NCI-H1092 (cell line): ENCODE measurements at places on chromosomes 11 and 22.

DNA sequence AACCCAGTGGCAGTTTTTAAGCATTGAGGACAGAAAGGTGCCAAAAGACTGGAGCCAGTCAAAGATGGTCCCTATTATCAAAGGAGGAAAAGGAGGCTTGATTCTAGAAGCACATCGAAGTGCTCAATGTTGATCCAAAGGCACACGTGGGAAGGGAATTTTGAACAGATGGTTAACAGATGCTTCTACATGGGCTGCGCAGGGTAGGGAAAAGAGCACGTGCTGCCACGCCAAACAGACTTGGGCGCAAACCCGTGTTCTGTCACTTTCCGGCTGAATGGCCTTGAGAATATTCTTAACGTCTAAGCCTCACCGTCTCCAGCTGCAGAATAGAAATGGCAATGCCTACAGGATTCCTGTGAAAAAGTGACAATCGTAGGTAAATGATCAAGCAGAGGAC, 217.9 kb upstream of the MTNR1B start:
- no peak for DNase-seq

DNA sequence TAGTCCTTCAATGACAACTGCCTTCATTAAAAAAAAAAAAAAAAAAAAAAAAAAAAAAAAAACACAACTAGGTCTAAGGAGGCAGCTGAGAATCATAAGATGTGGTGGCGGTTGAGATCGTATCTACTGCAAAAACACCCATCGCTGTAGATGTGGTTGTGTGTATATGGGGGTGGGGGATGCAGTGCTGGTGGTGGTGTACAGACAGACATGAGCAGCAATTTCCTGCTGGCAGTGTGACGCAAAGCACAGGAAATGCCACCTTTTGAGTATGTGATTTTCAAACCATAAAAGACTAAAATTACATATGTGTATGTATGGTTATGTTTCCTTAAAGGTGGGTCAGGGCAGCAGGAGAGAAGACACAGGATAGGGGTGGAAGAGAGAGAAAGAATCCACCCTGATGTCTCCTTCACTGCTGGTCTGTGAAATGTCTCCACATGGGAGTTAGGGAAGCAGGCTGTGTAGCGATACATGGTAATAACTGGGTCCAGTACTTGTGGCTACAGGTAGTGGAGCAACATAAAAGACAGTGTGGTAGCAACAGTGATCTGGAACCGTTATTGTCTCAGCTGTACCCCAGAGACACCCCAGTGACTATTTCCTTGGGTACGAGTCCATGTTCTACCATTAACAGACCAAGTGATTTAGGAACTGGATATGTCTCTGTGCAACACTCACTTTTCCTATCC, 57.9 kb downstream of the SYTL2 start:
- DNase-seq: no peak

- DNase-seq: no peak
These were observed 34.9 kb downstream of the UBASH3B start for GRCh38 chr11:122690384-122690783.

DNA sequence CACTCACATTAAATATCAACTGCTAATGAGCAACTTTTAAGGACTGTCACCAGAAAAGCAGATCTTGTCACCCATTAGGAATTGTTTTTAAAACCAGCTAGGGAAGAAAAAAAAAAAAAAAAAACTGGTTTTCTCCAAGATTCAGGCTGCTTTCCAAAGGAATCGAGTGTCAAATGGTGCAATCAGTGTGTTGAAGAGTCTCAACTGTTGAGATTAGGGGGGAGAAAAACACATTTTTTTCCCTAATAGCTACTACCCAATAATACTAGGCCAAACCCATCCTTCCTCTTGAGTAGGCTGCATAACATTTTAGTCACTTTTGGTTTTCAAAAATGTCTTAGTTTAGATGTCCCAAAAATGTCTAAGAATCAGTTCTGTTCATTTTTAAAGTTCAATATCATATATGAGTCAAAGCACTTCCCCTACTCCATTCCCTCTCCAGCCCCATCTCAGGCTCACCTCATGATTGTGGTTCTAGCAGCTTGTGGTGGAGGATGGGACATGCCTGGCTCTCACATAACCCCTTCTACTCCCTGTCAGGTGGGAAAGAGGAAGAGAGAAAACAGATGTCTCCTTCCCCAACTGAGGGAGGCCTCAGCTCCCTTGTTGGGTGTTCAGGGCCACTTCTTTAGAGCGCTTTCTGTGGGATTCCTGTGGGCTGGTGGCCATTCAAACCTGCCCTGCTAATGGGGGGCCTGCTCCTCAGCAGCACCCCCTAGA, 193.6 kb downstream of the CWF19L2 start:
- DNase-seq: no peak

DNA sequence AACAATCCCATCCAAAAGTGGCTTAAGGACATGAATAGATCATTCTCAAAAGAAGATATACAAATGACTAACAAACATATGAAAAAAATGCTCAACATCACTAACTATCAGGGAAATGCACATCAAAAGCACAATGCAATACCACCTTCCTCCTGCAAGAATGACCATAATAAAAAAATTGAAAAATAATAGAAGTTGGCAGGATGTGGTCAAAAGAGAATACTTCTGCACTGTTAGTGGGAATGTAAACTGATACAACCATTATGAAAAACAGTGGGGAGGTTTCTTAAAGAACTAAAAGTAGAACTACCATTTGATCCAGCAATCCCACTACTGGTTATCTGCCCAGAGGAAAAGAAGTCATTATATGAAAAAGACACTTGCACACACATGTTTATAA, 77.7 kb upstream of the SC5D start:
- no peak for DNase-seq

DNA sequence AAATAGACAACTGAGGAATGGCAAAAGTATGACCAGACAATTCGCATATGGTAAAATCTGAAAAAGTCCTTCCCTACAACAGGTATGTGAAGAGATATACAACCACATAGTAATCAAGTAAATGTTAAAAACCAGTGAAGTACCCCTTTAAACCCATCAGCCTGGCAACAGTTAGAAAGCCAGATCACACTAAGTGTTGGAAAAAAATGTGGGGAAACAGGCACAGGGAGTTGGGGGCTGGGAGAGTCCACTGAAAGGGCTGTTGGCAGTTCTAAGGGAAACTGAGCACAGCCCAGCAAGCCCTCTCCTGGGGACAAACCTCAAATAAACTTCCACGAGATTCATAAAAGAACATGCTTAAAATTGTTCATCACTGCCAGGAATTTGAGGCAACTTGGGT, 242.1 kb downstream of the BUD13 start:
- DNase-seq: no peak

DNA sequence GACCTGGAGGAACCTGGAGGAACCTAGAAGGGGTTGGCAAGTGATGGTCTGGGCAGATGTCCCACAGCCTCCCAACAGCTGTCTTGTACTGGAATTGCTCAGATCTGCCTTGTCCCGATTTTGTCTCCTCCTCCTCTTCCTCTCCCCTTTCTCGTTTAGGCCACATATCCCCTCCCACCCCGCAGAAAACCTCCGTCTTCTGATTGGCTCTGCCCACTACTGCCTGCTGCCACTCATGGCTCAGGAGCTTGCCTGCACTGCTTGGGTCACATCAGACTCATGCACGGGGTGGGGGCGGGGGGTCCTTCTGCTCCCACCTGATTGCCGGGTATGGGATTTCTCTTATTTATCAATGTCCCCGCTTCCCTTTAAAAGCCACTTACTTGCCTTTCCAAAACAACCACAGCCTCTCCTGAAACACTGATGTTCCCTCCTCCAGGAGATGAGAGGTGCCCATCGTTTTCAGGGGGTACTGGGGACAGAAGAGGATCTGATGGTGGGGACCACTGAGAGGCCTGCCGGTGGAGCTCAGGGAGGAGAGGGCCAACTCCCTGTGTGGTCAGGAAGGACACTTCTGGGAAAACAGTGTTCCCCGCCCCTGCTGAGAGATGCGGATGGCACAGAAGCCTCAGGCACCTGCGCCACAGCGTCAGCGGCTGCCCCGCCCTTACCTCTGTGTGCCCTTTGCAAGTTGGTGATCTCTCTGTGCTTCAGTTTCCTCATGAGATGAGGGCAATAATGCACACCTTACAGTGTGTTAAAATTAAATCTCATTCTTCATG, 14.7 kb downstream of the TOM1 start:
- no peak for DNase-seq

DNA sequence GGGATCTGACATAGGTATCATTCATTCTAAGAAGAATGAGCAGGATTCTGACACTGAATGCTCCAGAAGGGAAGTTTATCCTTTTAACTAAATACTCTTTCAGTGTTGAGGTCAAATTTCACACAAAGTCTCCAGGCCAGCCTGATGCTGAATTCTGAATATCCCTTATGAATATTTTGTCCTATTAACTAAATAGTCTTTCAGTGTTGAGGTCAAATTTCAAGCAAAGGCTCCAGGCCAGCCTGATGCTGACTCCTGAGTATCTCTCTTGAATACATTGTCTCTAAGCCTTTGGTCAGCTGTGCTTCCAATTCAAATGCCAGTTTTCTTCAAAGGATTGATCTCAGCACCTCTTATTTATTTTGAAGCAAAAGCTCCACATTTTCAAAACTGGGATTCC, 676.8 kb downstream of the NTM start:
- no peak for DNase-seq

GRCh38 chr22:47408409-47408808, 646.0 kb downstream of the TBC1D22A start:
- DNase-seq: no peak

DNA sequence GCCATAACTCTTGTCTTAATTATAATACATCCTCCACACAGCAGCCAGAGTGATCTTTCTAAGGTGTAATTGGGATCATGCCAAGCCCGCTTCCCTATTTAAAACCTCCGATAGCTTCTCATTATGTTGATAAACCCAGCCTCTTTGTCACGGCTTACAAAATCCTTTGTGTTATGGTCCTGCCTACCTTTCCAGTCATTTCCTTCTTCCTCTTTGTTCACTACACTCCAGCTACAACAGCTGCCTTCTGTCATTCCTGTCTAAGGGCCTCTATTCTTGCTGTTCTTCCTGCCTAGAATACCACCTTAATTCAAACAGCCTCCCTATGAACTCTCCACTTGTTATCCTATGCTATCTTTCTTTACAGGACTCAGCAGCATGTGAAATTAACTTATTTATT, 70.6 kb upstream of the CAPRIN1 start:
- peak; percentile 34 for DNase-seq

GRCh38 chr22:43497956-43498855, 86.4 kb downstream of the MPPED1 start:
- DNase-seq: no peak

DNA sequence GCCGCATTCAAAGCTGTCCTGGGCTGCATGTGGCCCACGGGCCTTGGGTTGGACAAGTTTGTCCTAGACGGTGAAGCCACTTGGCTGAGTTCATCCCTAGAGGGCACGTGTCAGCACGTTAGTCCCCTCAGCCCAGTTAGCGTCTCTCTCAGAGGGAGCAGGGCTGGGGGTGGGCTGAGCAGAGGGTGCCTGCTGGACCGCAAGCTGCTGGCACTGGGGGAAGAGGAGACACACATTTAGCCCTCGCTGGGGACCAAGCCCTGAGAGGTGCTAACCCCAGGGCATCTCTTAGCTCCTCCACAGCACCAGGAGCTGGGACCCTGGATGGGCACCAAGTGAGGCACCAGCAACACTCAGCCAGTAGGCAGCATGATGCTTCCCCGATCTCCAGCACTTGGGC, 107.0 kb downstream of the SHANK2 start:
- no peak for DNase-seq

DNA sequence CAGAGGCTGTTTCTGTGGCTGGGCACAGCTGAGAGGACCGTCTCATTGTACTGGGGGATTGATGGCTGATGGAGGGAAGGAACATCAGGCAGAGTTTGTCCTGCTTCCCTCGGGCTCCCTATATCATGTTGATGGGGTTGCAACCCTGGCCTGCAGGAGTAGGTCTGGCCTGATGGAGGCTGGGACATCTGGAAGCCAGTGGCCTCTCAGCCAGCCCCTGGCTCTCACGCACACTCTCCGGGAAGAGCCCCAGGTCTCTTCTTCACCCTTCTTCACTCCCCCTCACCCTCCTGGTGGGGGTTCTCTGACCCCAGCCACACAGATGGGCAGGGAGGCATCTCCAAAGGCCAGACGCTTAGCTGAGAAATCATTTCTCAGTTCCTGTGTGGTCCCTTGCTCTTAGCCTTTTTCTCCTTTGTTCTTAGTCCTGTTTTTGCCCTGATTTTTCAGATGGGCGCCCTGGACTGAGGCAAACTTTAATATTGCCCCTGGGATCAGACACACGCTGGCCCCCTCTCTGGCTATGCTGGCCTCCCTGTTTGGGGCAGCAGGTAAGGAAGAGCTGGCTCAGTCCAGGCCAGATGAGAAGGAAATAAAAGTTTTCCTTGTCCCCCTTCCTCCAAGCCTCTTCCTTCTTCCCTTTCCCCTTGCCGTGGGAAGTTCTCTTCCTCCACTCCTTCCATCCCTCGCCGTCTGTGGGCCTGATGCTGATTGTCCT, 13.9 kb upstream of the ANO1 start:
- no peak for DNase-seq

DNA sequence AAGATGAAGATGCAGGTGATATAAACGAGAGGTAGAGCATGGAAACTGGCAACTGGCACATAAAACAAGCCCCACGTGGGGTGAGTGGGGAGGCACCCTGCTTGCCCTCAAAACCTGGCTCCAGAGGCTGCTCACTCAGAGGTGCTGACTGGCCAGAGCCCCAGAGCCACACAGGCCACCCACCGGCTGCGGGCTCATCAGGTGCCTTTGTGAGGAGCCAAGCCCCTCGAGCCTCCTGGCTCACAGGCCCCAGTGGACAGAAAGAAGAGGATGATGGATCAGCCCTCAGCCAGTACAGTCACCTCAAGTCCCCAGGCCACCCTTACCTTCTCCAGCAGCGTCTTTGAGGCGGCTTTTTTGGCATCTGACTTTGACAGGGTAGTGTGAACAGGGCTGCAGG, 6.2 kb downstream of the CHID1 start:
- DNase-seq: no peak

DNA sequence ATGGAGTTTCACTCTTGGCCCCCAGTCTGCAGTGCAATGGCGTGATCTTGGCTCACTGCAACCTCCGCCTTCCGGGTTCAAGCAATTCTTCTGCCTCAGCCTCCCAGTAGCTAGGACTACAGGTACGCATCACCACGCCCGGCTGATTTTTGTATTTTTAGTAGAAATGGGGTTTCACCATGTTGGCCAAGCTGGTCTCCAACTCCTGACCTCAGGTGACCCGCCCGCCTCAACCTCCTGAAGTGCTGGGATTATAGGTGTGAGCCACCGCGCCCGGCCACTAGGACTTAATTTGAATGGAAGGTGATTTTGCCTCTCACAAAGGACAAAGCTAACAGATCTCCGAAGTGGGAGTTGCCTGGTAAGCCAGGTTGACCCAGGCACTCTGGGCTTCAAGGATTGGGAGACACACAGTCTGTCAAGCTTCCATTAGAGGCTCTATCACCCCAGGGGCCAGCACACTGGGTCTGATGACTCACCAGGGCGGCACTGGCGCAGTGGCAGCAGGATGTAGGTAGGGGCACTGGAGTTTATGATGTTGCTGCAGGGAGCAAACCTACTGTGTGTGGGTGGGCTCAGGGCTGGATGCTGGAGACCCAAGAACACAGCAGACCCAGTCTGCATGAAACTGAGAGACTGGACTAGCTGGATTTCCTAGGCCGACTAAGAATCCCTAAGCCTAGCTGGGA, 17.8 kb upstream of the KCTD14 start:
- DNase-seq: no peak
